ENCODE measurements at places on chromosomes 7 and 10.

- no peak for DNase-seq
These were observed 231.0 kb downstream of the KIAA1217 start for GRCh38 chr10:24439935-24440334.

DNA sequence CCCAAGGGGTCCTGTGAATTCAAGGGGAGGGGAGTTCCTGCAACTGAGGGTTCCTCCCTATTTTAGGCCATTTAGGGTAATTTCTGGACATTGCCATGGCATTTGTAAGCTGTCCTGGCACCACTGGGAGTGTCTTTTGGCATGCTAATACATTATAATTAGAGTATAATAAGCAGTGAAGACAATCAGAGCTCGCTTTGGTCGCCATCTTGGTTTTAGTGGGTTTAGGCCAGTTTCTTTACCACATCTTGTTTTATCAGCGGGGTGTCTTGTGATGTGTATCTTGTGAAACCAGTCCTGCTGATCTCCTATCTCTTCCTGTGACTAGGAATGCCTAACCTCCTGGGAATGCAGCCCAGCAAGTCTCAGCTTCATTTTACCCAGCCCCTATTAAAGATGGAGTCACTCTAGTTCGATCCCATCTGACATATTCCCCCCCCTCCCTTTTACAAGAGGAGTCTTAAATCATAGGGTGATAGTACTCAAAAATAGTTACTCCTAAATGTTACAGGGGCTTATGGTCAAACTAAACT lies 43.2 kb downstream of the SVOPL start:
- DNase-seq, result no peak

DNA sequence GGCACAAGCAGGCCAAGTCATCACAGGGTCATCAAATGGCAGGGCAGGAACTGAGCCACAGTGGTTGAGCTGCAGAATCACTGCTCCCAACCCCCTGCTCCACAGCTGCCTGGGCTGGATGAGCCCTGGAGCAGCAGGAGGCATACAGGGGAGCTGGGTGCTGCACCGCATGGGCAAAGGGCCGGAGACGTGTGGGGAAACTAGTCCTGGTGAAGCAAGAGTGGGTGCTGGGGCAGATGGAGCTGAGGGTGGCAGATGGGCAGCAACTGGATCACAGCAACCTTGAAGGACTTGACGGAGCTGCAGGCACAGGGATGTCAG lies 16.0 kb upstream of the VOPP1 start:
- DNase-seq, result no peak

DNA sequence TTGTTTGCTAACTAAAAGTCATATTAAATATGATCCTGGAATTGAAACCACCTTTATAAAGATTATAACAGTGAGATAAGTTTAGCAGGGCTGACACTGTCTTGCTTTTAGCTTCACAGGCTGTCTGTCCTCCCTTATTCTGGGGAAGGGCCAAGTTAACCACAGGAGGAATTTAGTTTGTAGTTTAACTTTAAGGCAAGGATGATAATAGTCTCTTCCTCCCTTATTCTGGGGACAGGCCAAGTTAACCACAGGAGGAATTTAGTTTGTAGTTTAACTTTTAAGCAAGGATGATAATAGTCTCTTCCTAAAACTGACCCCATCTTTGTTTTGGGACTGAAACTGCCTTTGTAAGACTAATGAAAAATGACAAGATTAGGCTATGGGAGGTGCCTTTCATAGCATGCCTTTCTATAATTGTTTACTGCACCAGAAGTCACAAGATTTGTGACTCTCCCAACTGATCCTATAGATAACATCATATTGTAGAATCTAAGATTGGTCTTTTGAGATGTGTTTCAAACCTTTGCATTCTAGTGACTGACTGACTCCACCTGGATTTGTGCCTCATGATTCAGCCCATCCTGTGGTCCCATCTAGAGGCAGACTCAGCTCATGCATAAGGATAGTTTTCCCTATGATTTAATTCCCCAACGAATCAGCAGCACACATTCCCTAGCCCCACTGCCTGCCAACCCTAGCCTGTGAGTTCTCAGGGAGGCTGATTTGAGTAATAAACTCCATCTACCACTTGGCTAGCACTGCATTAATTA lies 212.0 kb downstream of the MAGI2 start:
- DNase-seq, result peak; percentile 35

DNA sequence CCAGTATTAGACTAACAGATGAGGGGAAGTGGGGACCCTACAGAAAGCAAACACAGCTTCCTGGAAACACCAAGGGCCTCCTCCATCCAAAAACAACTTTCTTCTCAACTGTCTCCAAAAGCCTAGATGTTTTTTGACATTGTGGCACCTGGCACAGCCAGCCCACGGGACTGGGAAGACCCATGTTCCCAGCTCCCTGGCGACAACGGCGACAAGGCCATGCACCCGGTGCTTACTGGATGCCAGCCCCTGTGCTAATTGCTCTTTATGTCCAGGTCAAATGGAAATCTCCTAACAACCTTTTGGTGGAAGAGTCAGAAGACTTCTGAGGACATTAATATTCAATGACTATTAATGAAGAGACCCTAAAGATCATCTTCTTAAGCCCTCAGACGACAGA lies 7.1 kb downstream of the FGFR2 start:
- no peak for DNase-seq

- DNase-seq, result no peak
These were observed 170.6 kb upstream of the AKR1E2 start for GRCh38 chr10:4655406-4655805.

DNA sequence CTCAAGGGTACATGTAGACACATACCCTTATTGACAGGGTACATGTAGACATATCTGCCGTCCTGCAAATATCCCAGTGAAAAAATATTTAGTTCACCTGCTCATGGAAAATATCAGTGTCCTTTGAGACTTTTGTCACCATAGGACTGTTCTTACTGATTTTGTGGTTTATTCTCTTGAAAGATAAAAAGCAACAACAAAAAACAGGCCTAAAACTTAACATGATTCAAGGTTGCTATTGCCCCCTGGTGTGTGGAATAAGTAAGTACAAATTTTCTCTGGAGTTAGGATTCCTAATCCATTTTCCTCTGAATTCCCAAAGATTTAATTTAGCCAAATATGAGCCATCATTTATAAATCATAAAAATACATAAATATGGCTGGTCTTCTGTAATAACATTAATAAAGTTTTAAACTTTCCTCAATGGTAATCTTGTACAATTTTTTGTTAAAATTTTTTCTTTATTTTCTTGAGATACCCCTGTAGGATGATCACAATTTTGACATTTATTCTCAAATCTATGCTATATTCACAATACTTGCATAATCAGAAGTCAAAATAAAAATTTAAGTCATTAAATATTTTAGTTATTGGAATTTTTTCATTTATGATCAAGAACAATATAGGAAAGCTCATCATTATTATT lies 741.4 kb upstream of the POT1 start:
- peak; percentile 15 for DNase-seq

DNA sequence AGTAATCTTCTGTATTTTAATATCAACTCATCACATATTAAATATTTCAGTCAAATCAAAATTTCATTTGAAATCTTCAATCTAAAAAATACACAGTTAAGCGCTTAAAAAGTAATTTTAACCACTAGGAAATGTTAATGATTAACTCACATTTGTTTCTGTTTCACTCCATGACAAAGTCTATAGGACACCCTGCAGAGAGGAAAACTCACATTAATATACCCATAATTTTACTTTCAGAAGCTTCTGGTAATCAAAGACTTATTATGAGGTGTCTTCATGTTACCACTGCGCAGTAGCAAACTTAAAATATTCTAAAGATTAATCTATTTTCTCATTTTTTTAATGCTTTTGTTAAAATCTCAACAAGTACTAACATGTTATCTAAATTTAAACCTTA lies 41.0 kb upstream of the ZNF518A start:
- no peak for DNase-seq

- DNase-seq, result peak; percentile 96
These were observed 254.9 kb downstream of the KIAA1217 start for GRCh38 chr10:24463611-24464426.

DNA sequence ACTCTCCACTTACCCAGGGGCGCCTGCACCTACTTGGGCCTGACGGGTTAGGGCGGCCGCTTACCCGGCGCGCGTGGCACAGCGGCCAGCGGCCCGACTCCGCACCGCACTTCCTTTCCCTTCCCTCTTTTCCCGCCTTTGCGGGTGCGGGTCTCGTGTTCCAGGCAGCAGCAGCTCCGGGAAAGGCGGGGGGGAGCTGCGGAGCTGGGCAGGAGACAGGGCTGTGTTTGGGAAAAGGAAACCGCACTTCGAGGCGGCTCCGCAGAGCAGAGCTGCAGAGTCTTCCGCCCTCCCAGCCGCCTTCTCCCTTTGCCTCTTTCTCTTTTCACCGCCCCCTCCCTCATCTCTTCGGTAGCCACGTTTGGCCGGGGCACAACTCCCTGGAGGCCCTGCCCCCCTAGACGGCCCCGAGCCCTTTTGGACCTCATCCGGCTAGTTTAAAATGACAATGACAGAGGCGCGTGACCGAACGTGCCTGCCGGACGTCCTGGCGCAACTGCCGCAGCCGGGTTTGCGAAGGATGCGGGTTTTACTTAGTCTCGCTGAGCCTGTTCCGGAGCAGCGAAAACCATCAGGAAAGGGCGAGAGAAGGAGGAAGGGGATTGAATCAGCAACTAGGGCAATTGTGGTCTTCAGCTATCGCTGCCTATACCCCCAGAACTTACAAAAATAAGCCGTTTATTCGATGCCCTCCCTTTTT lies 7.9 kb upstream of the PAX2 start:
- no peak for DNase-seq

DNA sequence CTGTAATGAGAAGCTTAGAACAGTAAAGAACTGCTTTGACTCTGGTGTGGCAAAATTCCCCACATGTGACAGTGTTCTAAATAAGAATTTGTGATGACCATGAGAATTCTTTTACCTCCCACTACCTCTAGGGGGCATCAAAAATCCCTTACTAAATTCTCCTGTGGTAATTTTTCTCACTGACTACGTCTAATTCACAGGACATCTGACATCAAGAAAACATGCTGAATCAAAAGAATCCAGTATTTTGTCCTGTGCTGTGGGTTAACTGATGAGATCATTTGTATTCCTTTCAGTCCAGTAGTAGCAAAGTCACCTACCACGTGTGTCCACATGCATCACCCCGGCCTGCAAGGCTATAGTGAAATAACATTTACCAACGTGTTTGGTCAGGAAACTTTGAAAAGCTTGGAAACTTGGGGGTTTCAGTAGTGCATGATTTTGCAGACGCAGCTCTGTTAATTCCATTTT lies 103.8 kb downstream of the ATE1 start:
- peak; percentile 70 for DNase-seq

GRCh38 chr10:14879928-14880193 lies 1.2 kb downstream of the SUV39H2 start:
- DNase-seq, result no peak

- DNase-seq, result no peak
These were observed 65.0 kb downstream of the SVIL start for GRCh38 chr10:29569795-29570194.

- no peak for DNase-seq
These were observed 38.8 kb upstream of the GRB10 start for GRCh38 chr7:50821457-50822008.

DNA sequence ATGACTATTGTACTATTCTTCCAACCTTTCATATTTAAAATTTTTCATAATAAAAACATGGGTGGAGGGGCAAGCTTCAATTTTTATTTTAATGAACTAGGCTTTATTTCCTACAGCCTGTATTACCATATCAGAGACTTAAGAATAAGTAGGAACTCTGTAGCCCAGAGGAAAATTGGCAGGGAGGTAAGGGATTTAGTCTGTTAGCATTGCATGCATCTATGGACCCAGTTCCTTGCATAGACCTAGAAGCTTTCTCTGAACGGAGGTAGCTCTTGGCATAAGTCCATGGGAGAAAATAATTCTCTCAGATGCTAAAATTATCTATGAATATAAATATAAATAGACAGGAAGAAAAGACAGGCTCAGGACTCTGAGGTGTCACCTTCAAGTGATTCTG lies 31.4 kb upstream of the CCDC6 start:
- no peak for DNase-seq

DNA sequence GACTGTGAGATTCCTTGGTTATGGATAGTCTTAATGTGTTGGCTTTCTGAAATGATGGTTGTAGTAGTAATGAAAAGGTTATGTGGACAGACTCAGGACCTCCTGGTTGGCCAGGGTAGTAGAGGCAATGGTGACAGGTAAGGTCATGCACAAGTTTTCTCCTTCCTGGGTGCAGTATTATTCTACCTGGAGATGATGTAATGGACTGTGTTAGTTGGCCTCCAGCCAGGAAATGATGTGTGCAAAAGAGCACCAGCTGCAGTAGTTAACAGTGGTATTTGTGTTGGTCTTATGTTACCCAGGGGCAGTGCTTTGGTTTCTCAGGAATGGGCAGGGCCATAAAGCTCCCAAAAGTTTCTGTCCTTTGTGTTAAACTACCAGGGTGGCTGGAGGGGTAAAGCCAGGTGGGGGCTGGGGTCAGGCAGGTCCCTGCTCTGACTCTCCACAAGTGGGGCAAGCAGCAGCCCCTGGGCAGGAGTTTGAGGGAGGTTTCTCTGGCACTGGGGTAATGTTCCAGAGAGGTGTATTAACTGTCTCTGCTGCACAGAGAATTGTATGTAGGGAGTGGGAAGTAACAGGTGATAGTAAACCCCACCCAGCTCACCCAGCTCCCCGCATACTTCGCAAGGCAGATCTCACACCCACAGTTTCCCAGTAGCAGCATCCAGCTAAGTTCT lies 36.3 kb downstream of the GPR22 start:
- DNase-seq, result no peak

- no peak for DNase-seq
These were observed 286.5 kb downstream of the GLRX3 start for GRCh38 chr10:130422366-130423324.

DNA sequence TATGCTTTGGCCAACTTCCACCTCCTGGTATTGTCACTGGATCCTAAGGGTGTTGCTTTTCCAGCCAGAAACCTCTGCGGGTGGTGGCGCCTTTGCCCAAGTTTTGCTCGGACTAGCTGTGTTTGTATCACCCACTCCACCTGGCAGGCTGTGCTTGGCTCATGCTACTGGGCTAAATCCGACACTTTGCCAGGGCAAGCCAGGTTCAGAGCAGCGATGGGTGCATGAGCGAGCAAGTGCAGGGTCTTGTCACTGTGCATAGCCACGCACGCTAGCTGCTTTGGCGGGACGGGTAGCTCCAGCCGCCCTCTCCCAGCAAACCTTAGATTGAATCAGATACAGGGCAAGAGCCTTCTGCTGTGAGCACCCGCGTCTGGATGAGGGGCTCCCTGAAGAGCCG lies 737.5 kb downstream of the PCDH15 start:
- DNase-seq, result no peak

GRCh38 chr7:156816943-156817572 lies 75.9 kb downstream of the LMBR1 start:
- DNase-seq, result peak; percentile 49

Measured in ELR (cell line).